Ureter (tissue), 1 donor: ENCODE measurements at places on chromosomes 6 and 20.
A peak's percentile ranks its signal among the peaks of the same experiment; 100 is the strongest.

- no peak for DNase-seq
These were observed 27.5 kb downstream of the SERPINB9 start for GRCh38 chr6:2875359-2876191.

DNA sequence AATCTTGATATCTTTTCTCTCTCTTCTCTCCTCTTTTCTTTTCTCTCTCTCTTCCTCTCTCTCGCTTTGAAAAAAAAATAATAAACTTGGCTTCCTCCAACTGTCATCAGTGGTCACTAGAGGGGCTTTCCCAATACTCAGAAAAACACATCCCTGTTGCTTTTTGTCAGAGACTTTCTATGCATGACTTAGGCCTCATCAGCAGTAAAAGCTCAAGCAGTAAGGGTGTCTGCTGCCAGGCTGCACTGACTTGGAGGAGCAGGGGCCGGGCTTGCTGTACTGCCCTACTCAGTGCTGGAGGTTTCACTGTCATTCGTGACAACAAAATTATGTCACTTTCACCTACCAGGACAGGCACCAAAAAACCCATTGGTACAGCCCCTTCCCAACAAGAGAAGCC lies 272.0 kb downstream of the ADGB start:
- DNase-seq = no peak

- DNase-seq = no peak
These were observed 59.2 kb downstream of the BACH2 start for GRCh38 chr6:90237350-90237990.

DNA sequence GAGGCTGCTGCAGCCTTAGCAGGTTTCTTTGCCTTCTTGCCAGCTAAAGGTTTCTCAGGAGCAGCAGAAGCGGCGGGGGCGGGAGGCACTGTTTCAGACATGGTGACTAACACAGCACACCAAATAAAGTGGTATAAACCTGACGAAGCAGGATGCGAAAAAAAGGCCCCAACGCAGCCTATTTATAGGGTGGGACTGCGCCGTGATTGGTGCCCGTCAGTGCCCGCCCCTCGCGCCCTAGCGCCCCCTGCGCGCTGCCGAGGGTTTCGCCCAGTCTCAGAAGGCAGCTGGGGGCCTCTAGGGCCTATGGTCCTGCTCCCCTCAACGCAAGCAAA lies 55.0 kb downstream of the TRIM38 start:
- DNase-seq = peak; percentile 83

- no peak for DNase-seq
These were observed 417 bp downstream of the VAPB start for GRCh38 chr20:58389324-58389967.

DNA sequence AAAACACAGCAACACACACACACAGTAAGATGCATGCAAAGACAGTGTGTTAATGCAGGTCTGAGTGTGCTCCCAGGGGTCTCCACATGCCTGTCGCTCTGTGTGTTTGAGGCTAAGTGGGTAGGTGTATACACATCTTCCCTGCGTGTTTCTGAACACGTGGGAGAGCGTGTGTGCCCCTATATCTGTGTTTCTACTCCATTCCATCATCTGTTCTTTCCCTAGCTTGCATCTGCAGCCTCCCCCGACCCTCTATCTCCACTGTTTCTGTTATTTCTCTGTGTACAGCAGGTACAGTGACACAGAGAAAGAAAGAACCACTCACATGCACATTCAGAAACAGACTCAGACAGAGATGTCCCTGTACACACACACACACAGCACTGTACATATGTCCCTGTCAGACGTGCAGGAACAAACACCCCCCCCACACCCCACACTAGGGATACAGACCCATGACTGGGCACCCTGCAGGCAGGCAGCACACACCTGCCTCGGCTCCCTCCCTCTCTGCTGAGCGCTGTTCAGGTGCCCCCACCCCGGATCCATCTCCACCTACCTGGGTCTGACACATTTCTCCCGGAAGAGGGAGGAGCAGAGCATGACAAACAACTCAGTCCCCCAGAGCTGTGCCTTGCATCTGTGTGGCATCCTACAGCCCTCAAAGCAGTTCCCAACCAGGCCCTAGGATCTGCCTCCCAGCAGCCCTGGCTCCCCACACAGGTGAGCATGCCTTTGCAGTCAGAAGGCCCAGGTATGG lies 27.6 kb downstream of the KCNK15 start:
- DNase-seq = no peak

DNA sequence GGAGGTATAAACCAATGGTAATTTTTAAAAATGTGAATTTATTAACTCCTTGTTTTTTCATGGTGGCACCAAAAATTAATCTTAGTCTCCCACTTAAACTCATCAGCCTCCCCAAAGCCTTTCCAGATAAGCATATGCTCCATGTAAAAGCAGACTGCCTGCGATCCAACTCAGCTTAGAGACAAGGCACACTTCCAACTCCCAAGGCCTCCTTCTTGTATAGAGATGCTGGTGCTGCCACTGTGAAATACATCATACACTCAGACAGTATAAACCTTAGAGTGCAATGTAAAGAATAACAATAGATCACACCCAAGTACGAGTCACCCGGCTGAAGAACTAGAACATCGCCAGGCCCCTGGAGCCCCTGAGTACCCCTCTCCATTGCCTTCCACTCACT lies 2.0 kb downstream of the ANKRD6 start:
- DNase-seq = no peak

DNA sequence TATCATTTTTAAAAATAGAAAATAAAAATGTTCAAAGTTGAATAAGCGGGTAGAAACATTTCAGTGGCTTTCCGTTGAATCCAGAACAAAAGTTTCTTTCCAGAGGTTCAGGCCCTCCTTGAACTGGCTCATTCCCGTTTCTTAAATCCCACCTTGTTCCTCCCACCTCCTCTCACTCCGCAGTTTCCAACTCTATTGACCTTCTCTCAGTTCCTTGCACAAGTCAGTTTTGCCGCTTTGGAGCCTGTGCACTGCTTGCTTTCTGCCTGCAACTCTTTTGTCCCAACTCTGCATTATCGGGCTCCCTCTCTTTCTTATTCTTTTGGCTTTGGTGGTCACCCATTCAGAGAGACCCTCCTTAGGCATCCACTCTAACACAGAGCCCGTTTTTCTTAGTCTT lies 99.9 kb upstream of the EDN1 start:
- no peak for DNase-seq

GRCh38 chr20:1334761-1335160 lies 5.8 kb upstream of the SDCBP2 start:
- DNase-seq = no peak

GRCh38 chr6:85569323-85569722 lies 24.3 kb downstream of the SNX14 start:
- no peak for DNase-seq

- no peak for DNase-seq
These were observed 12.3 kb downstream of the DDX27 start for GRCh38 chr20:49231471-49231870.

GRCh38 chr6:88133718-88134117 lies 32.4 kb downstream of the CNR1 start:
- no peak for DNase-seq

GRCh38 chr20:15634102-15634501 lies 939.1 kb downstream of the KIF16B start:
- no peak for DNase-seq

DNA sequence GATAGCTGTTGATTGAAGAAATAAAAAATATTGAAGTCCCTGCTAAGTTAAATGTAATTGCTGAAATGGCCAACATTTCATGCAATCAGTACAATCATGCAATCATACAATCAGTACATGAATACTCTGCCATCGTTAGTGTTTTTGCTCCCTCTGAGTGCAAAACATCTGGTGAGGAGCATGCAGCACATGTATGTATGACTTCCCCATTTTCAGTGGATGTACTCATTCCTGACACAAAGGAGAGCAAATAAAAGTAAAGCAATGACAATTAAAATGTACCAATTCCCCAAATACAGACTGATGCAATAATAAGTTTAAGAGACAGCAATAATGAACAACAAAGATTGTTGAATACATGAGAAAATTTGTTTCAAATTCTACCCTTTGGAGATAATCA lies 140.7 kb downstream of the PLCB1 start:
- DNase-seq = no peak

GRCh38 chr20:31894980-31895675 lies 24.7 kb downstream of the TTLL9 start:
- DNase-seq = peak; percentile 67

DNA sequence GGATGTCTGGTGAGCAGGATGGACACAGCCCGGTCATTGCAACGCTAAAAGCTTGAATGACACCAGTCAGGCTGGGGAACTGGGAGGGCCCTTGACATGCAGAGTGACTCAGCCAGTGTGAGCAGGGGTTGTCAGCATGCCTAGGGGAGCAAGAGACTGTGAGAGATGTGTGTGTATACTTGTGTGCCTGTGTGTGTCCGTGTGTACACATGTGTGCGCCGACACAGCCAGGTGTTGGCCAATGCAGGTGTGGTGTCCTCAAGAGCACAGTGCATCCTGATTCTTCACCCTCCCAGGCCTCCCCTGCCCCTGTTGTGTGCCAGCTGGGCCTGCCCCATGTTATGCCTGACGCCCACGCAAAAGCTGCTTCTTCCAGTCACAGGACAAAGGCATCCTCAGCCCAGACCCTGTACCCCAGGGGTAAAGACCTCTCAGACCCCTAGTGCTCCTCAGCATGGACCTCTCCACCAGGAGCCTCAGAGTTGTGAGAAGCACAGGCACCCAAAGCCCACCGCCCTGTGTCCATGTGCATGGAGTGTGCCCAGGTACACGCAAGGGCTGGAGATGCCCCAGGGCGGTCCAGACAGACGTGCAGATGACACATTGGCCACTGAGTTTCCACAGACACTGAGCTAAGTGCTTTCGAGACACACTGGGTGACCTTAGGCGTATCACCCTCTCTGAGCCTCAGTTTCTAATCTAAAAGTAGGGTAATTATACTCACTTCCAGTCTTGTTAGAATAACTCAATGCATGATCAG lies 16.6 kb downstream of the NRSN2 start:
- DNase-seq = peak; percentile 57

DNA sequence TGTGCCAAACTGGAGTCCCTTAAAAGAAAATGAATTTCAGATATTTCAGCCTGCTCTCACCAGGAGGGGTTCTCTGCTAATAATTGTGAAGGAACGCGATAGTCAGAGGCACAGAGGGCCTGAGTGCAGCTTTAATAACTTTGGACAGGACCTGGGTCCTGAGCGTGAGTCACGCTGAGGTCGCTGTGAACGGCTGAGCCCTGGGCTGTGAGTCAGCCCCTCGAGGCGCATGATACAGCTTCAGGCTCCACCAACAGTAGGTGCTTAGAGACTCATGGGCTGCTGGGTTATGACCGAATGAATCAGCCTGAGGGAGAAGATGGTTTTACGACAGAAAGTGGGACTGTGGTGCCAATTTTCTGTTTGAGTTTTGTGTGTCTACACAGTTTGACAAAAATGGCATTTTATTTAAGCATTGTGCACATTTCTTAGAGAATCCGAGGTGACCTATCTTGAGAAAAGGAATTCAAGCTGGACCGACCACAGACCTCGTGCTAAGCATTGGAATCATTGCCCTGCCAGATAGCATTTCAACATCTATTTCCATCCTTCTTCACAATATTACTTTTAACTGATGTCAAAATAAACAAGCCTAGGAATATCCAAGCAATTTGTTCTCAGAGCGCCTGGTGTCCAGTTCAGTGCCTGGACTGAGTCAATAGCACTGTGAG lies 183.0 kb downstream of the THBS2 start:
- DNase-seq = peak; percentile 72

GRCh38 chr6:52375780-52376556 lies 14.0 kb downstream of the PAQR8 start:
- DNase-seq = no peak

DNA sequence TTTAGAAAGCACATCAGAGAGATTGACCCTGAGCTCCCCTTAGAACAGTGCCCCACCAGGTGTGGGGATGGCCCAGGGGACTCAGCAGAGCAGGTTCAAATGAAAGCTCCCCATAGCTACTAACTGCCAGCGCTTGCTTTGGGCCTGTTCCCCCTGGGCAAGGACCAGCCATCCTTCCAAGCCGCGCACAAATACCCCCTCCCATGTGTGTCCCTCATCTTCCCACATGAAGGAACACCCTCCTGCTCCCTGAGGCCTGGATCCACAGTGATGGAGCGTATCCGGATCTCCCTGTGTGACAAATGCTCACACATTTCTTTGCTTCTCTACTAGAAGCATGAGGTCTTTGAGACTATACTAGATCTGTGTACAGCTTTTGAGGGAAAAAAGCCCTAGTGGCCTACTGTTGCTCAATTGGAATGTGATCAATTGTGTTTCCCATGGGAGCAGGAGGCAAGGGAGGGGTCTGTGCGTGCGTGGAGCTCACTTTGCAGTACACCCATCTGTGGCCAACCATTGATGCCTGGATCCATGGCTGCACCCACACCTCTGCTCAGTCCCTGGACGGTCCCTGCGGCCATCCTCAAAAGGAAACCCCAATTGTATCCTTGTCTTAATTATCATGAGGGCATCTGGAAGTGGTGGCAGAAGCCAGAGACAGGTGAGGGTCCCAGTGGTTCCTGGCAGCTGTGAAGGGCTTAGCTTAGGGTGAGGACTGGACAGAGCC lies 1.4 kb upstream of the RAET1G start:
- peak; percentile 37 for DNase-seq

DNA sequence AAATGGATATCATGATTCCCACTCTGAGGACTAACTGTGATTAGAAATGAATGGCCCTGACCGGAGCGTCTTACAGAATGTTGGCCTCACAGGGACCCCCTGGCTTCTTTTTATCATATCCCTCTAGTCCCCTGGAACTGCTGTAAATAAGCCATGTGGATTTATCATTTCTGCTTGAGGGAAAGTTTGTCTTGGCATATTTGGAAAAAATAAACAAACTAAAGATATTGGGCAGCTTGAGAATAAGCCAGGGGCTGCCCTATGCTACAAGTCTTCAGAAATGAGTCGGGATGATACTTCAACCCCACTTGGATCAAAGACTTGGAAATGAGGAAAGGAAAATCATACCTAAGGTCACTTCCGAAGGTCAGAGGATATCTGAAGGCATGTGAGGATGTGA lies 179.1 kb downstream of the THBS2 start:
- DNase-seq = no peak

- DNase-seq = peak; percentile 42
These were observed at the start of gene APCDD1L for GRCh38 chr20:58515233-58516212. Gene APCDD1L (minus strand): TSS chr20:58515399. CDS start chr20:58514707, 692 bp downstream.

GRCh38 chr6:167409079-167409478 lies 84.2 kb downstream of the TTLL2 start:
- no peak for DNase-seq

- no peak for DNase-seq
These were observed 22.1 kb downstream of the DEK start for GRCh38 chr6:18242062-18242851.
